ENCODE measurements at places on chromosomes 6 and 20.

DNA sequence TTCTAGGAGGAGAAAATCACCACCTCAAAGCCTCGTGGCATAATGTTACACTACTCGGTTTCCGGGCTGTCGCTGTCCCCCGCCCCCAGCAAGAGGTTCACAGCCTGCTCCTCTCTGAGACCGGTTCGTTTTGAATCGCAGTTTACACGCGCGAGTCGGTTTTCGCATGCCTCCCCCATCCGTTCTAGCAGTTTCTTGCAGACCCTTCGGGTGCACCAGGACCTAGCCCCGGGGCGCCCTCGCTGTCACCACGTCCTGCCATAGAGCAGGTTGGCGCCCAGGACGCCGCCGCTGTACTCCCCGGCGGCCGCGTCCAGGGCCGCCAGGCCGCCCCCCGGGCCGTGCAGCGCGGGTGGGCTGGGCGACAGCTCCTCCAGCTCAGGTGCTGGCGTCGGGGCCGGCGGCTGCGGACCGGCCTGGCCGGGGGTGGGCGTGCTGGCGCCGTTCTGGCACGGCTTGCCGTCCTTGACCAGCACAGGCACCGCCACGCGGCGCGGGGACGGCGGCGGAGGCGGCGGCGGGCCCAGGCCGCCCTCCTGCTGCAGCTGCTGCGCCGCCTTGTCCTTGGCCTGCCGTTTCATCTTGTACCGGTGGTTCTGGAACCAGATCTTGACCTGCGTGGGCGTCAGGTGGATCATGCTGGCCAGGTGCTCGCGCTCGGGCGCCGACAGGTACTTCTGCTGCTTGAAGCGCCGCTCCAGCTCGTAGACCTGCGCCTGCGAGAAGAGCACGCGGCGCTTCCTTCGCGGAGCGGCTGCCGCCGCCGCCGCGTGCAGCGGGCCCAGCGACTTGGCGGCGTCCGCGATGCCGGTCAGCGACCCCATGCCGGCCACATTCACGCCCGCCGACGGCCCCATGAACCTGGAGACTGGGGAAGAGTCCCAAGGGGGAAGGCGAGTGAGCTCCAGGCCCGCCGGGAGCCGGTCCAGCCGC is 1.4 kb downstream of the NKX2-4 start:
- no peak for DNase-seq

GRCh38 chr6:55198715-55199114 is 24.4 kb downstream of the HCRTR2 start:
- DNase-seq = no peak

DNA sequence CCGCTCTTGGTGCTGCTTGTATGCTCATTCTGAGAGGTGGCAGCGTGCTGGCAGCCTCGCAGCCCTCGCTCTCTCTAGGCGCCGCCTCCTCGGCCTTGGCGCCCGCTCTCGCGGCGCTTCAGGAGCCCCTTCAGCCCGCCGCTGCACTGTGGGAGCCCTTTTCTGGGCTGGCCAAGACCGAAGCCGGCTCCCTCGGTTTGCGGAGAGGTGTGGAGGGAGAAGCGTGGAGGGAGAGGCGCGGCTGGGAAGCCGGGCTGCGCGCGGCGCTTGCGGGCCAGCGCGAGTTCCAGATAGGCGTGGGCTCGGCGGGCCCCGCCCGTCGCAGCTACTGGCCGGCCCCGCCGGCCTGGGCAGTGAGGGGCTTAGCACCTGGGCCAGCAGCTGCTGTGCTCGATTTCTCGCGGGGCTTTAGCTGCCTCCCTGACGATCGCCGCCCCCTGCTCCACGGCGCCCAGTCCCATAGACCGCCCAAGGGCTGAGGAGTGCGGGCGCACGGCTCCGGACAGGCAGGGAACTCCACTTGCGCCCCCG is 19.5 kb upstream of the FAM8A1 start:
- DNase-seq = no peak

DNA sequence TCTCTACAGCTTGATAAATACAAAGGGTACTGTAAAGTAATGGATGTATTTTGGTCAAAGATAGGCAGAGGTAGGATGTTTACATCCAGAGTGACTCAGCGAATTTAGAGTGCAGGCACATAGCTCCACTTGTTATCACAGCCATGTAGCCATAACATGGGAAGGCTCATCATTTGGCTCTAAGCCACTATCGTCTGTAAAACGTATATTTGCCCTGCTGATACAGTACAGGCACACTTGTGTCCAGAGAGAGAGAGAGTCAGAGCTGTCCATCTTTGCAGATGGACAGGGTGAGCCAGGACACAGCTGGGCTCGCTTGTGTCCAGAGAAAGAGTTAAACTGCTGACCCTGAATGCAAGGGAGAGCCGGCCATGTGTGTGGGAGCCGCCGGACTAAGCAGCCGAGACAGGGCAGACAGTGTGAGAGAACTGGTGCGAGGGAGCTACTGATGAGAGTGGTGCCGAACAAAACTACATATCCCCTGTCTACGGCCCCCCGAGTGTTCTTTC is 619.0 kb downstream of the DOK5 start:
- DNase-seq = no peak

DNA sequence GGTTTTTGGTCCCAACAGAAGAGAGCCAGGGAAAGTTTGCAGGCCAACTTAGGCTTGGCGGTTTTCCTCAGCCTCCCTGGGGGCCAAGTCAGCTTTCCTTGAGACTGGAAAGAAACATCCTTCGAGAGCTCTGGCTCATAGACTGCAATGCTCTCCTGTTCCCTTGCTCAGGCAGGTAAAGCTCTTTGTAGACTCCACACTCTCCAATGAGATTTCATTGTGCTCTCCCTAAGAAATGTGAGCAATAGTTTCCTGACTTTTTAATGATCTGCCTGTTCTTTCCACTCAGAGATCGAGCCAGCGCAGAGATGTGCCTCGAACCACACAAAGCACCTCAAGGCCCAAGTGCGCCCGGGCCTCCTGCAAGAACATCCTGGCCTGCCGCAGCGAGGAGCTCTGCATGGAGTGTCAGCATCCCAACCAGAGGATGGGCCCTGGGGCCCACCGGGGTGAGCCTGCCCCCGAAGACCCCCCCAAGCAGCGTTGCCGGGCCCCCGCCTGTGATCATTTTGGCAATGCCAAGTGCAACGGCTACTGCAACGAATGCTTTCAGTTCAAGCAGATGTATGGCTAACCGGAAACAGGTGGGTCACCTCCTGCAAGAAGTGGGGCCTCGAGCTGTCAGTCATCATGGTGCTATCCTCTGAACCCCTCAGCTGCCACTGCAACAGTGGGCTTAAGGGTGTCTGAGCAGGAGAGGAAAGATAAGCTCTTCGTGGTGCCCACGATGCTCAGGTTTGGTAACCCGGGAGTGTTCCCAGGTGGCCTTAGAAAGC is 13.9 kb downstream of the TNFAIP3 start:
- DNase-seq = no peak

DNA sequence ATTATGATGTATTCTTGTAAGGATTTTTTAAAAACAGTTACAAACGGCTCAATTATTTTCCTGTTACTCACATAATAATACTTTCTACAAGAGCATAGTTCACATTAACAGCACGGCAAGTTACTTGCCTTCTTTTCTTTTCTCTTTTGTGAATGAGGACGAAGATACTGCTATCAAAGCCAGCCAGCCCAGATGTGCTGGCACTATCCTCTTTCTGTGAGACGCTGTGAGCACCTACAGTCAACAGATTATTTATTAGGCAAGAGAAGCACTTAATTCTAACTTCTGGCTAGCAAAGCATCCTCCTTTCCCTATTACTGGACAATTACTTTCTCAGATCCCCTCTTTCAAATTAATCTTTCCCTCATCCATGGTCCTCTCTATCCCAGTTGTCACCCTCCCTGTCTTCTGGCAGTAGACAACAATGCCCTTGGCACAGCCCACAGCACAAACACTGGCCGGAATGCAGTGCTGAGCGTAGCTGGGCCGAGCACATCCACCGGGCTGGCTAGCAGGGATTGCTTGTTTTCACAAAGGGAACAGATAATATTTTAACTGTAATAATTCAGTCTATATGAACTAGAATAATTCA is 262.1 kb downstream of the FOXC1 start:
- DNase-seq = no peak

DNA sequence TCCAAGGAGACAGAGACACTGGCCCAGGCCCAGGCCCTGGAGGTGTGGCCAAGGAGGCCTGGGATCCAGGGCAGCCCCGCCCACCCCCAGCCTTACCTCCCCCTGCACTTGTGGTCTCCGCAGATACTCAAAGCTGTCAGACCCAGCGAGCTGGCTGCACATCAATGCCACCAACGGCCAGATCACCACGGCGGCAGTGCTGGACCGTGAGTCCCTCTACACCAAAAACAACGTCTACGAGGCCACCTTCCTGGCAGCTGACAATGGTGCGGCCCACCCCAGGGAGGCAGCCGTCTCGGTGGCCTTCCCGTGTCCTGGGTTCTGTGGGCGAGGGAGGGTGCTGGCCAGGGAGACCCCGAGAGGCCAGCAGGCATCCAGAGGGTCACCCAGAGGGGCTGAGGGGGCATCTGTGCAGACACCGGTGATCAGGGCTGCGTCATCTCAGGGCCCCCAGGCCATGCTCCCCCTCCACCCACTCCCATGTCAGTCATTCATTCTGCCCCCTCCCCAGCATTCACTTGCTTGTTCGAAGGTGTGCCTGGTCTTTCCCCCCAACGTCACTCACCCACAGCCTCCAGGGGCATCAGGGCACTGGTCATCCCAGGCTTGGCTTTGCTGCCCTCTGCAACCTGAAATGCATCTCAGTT is 141.3 kb downstream of the TAF4 start:
- no peak for DNase-seq

GRCh38 chr6:153121311-153121710 is 9.8 kb downstream of the RGS17 start:
- DNase-seq = no peak

- no peak for DNase-seq
These were observed 3.3 kb downstream of the ADGRB3 start for GRCh38 chr6:68638230-68638900.

GRCh38 chr20:57695012-57695411 is 14.8 kb downstream of the PMEPA1 start:
- DNase-seq = no peak

DNA sequence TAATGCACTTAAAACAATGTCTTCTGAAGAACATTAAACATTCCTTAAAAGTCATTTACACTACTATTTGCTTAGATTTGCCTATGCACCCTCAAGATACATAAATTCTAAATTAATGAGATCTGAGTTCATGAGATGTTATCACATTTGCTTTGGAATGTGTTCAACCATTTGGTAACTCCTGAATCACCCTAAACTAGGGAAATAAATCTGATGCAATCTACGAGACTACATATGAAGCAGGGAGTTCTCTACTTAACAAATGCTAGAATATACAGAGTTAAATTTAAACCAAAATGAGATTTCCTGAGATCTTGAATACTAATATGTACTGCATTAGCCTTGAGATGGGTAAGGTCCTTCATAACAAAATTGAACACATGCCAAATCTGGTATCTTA is 170.1 kb downstream of the CLIC5 start:
- no peak for DNase-seq

DNA sequence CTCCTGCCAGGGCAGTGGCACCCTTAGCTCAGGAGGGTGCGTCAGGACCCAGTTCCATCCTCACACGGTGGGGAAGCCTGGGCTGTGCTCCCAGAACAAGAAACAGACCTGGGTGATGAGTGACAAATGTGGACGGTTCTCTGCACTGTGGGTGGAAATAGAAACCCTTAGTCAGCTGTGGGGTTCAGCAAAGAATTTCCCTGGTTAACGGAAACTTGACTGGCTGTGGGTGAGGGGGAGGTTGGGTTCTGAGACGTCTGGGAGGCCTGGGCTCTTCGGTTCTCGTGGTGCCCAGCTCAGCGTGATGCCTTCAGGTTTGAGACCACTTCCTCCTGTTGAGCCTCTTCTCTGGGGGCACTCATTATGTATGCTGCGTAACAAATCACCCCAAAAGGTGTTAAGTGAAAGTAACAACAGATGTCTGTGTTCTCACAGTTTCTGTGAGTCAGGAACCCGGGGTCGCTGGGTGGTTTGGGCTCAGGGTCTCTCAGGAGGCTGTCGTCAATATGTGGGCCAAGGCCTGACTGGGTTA is 53.1 kb upstream of the FAM83D start:
- no peak for DNase-seq

DNA sequence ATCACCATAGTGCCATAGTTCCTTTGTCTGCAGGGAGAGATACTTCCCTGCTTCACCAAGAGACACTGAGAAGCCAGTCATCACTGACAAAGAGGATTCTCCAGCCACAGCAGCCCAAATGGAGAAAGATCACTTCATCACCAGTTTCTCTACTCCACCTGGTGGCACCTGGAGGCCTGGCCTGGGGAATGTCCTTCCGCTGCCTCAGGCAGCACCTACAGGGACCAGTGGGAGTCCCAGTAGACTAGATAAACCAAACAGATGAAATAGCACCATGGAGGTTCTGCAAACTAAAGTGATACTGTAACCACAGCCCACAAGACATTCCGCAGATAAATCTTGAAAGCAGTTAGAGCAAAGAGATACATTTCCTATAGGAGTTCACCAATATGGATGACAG is 266.5 kb downstream of the C6orf118 start:
- DNase-seq = no peak

GRCh38 chr6:116159782-116160524 is 34.0 kb upstream of the COL10A1 start:
- no peak for DNase-seq

DNA sequence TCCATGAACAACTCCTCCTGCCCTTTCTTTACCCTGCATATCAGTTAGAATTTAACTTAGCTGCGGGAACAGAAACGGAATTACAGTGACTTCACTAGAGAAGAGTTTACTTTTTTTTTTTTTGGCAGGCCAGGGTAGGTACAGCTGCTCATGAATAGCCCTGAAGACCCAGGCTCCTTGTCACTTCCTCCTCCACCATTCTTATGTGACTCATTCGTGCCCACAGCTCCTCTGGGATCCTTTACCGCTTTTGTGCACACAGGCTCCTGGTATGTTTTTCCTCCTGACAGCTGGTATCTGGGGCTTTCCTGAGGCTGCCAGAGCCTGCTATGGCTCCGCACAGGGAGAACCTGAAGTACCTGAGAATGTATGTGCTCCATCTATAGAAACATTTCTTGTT is 3.9 kb upstream of the KCNS1 start:
- no peak for DNase-seq

- DNase-seq = no peak
These were observed 863.4 kb downstream of the DHX35 start for GRCh38 chr20:39825524-39825923.

- no peak for DNase-seq
These were observed 230.1 kb downstream of the ERMARD start for GRCh38 chr6:169981568-169981967.

- DNase-seq = no peak
These were observed 1.4 kb downstream of the BACH2 start for GRCh38 chr6:90294989-90295853.

Measured in NCI-H1417 treated with DMSO at 0.1 percent for 48 hours (cell line).